ENCODE measurements at places on chromosomes 3 and 15. TPM values are rescaled to one million over a fixed set of nuclear protein-coding genes. Genes with fewer than 3 reads are reported as not detected.

GRCh38 chr3:40267937-40268724, 41.4 kb upstream of the EIF1B start:
- no peak overlapping the region for H3K4me3 ChIP-seq
- peaks cover 11% of the 10 kb centered on the region for H3K4me1 ChIP-seq
- no peak for DNase-seq
- no peak overlapping the region for H3K27ac ChIP-seq
- H3K36me3 ChIP-seq: no peaks in the 10 kb centered on the region

DNA sequence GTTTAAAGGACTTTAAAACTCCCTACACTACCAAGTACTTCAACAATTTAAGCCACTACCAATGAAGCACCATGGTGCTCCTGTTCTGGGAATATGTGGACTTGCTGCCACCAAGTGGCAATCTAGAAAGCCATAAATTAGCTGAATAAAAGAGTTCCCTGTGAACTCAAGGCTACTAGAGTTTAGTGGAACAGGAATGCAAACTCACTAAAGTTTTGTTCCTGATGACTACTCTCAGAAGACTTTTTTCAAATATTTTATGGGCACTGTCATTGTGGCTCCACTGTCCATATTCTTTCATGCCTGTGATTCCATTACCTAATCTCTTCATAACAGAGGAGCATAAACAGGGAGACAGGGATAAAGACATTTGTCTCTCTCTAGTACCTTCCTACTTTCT, 63.9 kb downstream of the TMCC1 start:
- no peak overlapping the region for H3K27ac ChIP-seq
- peaks cover 8% of the 10 kb centered on the region for H3K4me1 ChIP-seq
- DNase-seq: peak; percentile 64
- no peak overlapping the region for H3K4me3 ChIP-seq
- H3K27me3 ChIP-seq: no peaks in the 10 kb centered on the region
- no peaks in the 10 kb centered on the region for H3K36me3 ChIP-seq

GRCh38 chr15:66496951-66497501, 536 bp downstream of the SNAPC5 start:
- no peak for DNase-seq
- no peaks in the 10 kb centered on the region for H3K36me3 ChIP-seq
- H3K4me3 ChIP-seq: peak overlapping the region; percentile 77
- H3K27me3 ChIP-seq: no peaks in the 10 kb centered on the region

DNA sequence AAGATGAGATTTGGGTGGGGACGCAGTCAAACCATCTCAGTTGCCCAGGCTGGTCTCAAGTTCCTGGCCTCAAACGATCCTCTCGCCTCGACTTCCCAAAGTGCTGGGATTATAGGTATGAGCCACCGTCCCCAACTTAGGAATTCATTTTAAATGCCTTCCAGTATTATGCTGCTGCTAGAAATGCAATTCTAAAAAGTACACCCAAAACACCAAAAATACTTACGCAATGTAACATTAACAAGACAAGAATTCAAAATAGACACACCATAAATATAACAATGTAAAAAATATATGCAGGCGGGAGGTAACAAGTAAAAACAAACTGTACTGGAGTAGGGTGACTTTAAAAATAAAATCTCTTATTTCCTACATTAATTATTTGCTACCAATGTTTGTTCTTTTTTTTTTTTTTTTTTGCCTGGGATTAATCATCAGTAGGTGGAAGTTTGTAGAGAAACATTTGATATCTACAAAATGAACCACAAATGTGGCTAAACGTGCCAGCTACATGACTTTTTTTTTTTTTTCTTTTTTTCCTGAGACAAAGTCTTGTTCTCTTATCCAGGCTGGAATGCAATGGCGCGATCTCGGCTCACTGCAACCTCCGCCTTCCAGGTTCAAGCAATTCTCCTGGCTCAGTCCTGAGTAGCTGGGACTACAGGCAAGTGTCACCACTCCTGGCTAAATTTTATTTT, 56.8 kb downstream of the SETMAR start:
- no peaks in the 10 kb centered on the region for H3K27me3 ChIP-seq
- no peaks in the 10 kb centered on the region for H3K4me1 ChIP-seq
- DNase-seq: no peak

DNA sequence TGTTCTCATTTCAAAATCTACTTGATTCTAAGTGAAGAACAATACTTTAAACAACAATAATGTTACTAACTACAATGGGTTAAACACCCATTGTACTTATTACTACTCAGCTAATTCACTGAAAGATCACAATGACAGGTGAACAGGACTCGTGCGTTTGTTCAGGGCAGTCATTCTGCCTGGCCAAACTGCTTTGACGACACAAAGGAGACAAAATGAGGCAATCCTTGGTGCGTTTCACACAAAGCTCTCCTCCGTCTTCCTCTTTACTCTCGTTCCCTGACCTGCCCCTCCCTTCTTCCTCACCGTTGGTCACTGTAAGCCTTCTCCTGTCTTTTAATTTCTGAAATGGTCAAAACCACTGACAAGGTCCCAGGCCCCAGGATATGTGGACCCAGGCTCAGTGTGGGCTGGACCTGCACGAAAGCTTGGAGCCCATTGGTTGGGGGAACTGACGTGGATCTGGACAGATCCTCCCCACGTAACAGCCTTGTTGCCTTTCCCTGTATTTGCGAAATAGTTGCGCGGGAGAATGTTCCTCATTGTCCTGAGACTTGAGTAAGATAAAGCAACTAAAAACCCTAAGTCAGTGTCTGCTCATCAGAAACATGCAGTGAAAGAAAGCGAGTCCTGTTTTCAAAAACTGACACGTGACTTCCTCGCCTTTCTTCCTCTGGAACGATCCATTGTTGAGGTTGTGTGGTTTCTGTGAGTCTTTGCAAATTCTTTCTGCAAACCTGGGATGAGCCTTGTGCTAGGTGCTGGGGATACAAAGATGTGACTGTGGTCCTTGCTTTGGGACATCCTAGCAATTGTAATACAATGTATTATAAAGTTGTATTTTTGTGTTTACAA, 147.1 kb upstream of the RGMA start:
- H3K36me3 ChIP-seq: no peaks in the 10 kb centered on the region
- H3K4me3 ChIP-seq: no peak overlapping the region
- H3K27ac ChIP-seq: no peak overlapping the region
- DNase-seq: no peak
- no peaks in the 10 kb centered on the region for H3K4me1 ChIP-seq
- H3K27me3 ChIP-seq: no peaks in the 10 kb centered on the region

DNA sequence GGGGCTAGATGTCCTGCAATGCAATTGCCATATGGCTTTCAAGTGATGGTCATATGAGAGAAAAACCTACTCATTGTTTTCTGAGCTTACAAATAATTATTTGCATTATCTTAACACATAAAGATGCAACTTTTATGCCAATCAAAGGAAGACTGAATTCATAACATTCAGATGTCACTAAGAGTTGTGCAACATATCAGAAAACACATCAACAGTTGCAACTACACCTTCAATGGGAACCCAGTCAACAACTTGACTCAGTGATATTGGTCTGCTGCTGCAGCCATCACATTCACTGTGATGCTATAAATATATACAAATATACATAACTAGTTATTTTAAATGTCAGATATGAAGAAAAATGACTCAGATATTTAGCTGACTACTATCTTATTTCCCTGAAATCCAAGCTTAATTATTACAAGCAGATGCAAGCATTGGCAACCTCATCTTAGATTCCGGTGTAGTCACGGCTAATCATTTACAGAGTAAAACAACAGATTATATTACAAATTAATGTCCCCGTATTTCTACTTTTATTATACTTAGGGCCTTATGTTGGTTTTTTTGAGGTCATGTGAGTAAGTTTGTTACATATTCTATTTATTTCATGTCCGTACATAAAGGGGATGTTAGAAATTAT, 23.7 kb downstream of the CNTN3 start:
- no peaks in the 10 kb centered on the region for H3K27me3 ChIP-seq
- no peak for DNase-seq
- no peaks in the 10 kb centered on the region for H3K36me3 ChIP-seq
- H3K4me1 ChIP-seq: no peaks in the 10 kb centered on the region
- H3K27ac ChIP-seq: no peak overlapping the region

DNA sequence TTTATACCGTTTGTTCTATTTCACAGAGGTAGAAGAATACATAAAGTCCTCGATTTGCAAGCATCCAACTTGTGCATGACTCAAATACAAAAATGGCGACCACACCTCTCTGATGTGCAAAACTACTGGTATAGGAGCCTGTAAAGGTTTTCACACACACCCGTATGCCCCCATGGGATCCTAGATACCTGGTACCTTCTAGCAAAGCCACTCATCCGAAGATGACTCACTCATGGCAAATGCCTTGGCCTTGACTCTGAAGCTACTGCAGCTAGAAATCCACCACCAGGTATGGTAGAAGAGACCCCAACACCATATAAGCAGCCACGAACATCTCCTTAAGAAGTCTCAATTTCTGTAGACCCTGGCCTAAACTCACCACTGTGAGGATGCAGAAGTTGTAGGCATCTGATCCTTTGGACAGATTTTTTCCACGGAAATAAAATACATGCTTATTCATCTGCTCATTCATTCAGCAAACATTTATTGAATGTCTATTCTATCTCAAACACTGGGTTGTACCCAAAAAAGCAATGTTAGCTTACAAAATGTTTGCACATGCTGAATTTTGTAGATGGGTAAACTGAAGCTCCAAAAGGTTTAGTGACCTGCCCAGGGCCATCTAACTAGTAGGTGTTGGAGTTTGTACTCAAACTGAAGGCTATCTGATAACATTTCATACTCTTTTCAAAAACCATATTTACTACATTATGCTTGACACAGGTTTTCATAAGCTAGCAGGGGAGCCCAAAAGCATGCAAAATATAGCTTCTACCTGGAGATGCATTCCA, 158.8 kb downstream of the RORA start:
- no peak overlapping the region for H3K27ac ChIP-seq
- no peak overlapping the region for H3K4me3 ChIP-seq
- DNase-seq: no peak
- no peaks in the 10 kb centered on the region for H3K4me1 ChIP-seq
- no peaks in the 10 kb centered on the region for H3K36me3 ChIP-seq

- no peaks in the 10 kb centered on the region for H3K4me1 ChIP-seq
- H3K36me3 ChIP-seq: no peaks in the 10 kb centered on the region
- H3K27me3 ChIP-seq: no peaks in the 10 kb centered on the region
- DNase-seq: no peak
These were observed 83.3 kb downstream of the EDEM1 start for GRCh38 chr3:5270666-5271371.

RAD18 gene
- 0.97 TPM for polyA plus RNA-seq

AHSG gene
- polyA plus RNA-seq: not detected
